ENCODE measurements at places on chromosomes 5 and 9.

DNA sequence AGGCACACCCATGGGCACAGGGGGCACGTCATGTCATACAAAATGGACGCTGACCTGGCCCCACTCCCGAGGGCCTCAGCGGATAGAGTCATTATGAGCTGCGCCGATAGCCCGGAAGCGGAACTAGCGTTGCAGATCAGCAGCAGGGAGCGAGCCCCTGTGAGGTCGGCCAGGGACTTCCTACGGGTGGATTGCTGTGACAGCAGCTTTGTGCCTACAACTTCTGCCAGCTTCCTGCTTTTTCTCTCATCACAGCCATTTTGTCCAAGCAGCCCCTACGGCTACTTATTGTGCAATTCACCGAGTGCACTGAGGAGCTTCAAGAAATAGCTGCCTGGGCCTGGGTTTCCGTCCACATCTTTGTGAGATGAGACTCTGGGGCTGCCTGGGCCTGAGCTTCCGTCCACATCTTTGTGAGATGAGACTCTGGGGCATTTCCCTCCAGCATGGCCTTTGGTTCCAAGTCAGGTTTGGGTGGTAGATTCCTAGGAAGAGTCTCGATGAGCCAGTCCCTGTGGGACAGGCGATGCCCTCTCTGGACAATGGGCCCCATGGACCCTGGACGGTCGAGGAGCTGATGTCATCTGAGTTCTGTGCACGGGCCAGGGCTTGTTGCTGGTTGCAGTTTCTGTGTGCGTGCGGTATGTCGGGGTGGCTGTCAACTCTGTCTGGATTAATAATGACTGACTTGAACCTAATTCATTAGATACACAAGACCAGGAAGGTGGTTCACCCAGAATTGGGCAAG is 67.0 kb upstream of the GNE start:
- DNase-seq, result no peak

- no peak for DNase-seq
Measured at GRCh38 chr9:4640027-4640426, 22.1 kb upstream of the PLPP6 start.

- DNase-seq, result no peak
Measured at GRCh38 chr9:135297456-135298075, 182.0 kb upstream of the PPP1R26 start.

DNA sequence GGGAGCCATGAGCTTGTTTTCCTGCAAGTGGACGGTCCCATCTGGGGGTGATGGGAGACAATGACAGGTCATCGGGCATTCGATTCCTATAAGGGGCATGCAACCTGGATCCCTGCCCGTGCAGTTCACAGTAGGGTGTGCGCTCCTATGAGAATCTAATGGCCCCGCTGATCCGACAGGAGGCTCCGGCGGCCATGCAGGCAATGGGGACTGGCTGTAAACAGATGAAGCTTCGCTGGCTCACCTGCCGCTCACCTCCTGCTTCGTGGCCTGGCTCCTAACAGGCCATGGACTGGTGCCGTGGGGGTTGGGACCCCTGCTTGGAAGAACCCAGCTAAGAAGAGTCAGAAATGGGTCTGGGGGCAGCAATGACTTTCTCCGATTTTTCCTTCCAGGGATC is 21.0 kb downstream of the PAEP start:
- no peak for DNase-seq

DNA sequence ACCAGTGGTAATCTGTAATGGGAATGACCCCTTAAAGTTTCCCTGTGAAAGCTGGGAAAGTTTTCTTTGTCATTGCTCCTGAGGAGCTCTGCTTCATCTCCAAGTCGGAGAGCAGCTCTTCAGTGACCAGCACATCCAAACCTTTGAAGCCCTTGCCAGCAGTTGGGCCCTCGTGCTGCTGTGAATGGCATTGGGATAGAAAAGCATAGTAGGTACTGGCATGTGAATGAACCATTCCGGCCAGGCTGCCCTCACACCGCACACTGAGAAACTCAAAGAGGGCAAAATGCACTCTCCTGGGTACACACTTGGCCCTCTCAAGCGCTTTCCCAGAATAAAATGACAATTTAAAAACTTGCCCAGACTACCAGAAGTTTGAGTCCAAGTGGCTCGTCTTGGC is 1135.0 kb upstream of the WWC1 start:
- no peak for DNase-seq

DNA sequence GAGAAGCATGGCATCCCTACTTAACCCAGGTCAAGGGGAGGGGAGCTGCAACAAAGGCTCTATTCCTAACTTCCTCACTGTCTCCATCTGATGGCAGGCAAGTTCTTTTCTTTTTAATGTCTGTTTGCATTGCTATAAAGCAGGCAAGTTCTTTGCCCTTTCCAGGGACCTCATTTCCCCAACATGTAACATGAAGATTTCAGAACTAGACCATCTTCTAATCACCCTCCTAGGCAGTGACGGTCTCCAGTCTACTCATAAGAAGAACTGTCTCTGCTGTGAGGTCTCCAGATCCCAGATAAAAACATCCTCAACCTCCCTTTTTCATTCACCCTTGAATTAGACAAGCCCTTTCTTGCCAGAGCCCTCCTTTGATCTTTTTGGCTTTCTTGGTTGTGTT is 42.1 kb downstream of the PPP1R2B start:
- no peak for DNase-seq

- no peak for DNase-seq
Measured at GRCh38 chr9:129208207-129209032, 30.4 kb upstream of the IER5L start.

DNA sequence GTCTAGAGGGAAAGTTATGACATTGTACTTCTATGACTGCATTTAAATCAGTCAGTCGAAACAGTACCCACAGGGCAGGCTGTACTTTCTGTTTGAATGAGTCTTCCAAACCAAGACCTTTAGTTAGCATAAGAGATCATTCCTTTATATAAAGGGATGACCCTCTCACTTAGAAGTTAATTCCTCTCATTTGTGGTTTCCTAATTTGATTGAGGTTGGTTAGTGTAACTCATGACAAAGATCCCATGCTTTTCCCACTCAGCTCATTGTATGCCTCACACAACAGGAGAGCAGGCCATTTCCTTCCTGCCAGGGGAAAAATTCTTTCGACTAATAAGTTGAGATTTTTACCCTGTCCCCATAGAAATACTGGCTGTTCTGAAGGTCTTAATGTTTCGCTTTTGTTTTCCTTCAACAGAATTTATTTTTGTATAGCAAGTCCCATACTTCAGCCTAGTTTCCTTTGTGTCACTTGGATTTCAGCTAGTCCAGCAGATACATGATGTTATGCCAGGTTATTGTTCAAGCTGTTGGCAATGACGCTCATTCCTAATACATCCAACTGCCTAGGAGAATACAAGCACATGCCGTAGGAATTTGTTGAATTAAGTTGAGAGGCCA is 500.7 kb downstream of the SPATA31D1 start:
- no peak for DNase-seq

DNA sequence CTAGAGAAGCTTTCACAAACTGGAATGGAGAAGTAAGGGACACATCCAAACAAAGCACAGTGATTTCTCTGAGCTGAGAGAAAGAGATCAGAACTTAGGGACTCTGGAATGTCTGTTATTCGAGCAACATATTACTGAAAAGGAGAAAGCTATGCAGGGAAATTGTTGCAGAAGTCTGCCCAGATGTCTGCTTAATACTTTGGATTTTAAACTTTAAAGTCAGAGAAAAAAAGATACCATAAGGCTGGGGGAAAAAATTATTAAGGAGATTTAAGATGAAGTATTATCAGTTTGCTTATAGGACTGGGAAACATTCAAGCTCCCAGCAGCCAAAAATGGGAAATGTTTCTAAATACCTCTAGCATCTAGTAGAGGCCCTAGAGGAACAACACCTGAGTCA is 803.9 kb downstream of the TAF11L14 start:
- no peak for DNase-seq

GRCh38 chr5:147616421-147616820 is 106.6 kb upstream of the DPYSL3 start:
- no peak for DNase-seq

DNA sequence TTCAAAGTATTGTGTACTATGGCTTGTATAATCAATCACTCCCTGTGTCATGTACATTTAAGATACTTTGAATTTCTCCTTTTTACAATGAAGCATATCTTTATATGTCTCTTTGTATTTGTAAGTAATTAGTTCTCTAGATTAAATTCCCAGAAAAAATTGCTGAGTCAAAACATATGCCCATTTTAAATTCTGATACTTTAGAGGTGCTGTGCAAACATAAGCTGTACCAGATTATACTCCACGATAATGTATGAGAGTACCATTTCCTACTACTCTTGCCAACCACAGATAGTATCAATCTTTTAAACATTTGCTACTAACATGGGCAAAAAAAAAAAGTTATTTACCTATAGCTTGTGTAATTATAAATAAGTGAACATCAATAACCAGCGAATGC is 18.3 kb downstream of the DCAF10 start:
- no peak for DNase-seq

GRCh38 chr9:130421802-130422276 is 22.9 kb upstream of the ASS1 start:
- no peak for DNase-seq

DNA sequence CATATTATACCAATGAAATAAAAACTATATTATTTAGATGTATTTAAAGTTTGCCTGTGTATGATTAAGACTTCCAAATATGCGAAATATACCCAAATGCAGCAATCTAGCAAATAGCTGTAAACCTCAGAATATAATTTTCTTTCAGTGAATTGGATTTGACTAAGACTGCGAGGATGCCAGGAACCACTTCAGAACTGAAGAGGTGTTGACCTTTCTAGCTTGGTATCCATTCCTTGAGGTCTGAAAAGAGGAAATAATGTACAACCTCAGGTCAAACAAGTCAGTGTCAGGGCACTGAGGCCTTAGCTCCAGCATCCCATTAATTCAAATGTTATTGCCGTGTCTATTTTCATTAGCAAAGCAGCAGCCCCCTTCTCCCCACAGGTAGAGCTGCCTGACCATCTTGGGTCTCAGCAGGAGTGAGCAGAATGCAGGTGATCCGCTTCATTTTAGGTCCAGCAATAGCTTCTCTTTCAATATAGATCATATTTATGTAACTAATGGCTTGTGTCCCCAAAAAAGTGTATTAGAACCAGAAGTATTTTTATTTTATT is 100.0 kb downstream of the KIAA1958 start:
- DNase-seq, result no peak

GRCh38 chr5:5683174-5683573 is 260.7 kb downstream of the ICE1 start:
- DNase-seq, result no peak

DNA sequence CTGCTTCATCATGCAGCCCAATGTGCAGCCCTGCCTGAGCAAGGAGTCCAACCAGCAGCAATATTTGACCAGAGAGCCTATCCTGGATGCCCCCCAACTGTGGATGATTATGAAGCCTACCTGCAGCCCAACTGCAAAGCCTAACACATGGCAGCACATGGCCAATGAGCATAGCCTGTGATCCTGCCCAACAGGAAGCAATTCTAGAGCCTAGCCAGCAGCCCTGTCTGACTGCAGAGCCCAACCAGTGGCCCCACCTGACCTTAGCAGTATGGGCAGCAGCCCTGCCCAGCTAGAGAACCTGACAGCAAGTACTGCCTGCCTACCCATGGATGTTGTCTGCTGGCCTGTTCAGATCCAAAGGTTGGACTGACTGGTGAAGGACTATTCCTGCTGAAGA is 97.3 kb upstream of the SH3GL2 start:
- DNase-seq, result no peak

DNA sequence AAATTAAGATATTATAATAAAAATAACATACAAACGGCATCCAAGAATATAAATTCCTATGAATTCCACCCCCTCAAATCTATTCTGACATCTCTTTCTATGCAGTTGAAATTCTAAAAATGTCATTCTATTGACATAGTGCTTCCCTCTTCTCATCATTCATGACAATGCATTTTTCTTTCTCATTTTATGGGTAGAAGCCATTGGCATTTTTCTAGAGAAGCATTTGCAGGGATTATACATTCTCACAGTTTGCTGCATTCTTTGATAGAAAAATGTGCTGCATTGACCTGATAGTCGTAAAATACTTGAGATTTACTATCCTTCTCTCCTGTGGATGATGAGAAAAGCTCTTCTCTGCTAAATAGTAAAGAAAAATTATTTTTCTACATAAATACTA is 760.9 kb upstream of the ACO1 start:
- DNase-seq, result no peak

- DNase-seq, result no peak
Measured at GRCh38 chr5:56605231-56605630, 210.1 kb upstream of the MAP3K1 start.

GRCh38 chr5:36300191-36300926 is 1.3 kb downstream of the RANBP3L start:
- DNase-seq, result no peak

GRCh38 chr9:34546834-34547827 is 24.3 kb upstream of the ENHO start:
- no peak for DNase-seq

All from GOT3 (cell line).